ENCODE measurements at places on chromosomes 12 and 14. TPM values are rescaled to one million over a fixed set of nuclear protein-coding genes. Genes with fewer than 3 reads are reported as not detected.

DENND5B gene
- total RNA-seq = 22.4 TPM

KRT3 gene
- total RNA-seq = not detected

LHX5 gene
- not detected for total RNA-seq

DNA sequence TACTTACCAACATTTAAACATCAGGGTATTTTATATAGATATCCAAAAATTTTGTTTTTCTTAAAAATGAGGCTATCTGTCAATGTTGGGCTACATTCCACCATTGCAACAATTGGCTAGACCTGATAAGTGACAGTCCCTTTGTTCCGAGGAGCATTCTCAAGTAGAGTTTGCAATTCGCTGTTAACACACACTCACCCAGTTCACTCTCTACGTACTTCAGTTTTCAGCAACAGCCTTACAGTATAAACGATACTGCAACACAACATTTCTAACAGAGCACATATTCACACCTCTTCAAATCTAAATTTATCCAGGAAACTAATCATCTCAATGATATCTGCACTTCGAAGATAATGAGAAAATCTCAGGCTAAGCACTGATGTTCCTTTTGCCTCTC is 393.5 kb downstream of the NAV3 start:
- DNase-seq = no peak
- no peaks in the 10 kb centered on the region for H3K4me1 ChIP-seq
- no peak overlapping the region for H3K4me3 ChIP-seq
- no peaks in the 10 kb centered on the region for H3K27me3 ChIP-seq
